CD4-positive, alpha-beta T cell treated with Interleukin-15 for 4 hours (primary cell): ENCODE measurements at places on chromosomes 4 and X.
A peak's percentile ranks its signal among the peaks of the same experiment; 100 is the strongest.

- no peak for DNase-seq
Measured at GRCh38 chrX:88244066-88244465, 503.0 kb upstream of the CPXCR1 start.

GRCh38 chr4:24330573-24330972 is 253.8 kb downstream of the DHX15 start:
- no peak for DNase-seq

DNA sequence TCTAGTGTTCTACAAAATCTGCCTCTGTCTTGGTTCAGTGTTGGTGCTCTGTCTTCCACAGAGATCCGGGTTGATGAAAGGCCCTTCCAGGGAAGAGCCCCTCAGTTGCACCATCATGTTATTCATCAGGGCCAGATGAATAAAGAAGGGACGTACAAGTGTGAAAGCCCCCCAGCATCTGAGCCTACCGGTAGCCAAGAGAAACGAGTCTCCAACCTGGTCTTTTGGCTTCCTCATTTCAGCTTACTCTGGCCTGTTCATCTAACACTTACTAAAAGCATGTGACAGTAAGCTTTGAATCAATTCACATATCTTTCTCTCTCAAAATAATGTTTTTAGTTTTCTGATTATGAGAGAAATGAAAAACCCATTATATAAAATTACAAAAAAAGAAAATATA is 19.2 kb downstream of the MEPE start:
- DNase-seq, result no peak

DNA sequence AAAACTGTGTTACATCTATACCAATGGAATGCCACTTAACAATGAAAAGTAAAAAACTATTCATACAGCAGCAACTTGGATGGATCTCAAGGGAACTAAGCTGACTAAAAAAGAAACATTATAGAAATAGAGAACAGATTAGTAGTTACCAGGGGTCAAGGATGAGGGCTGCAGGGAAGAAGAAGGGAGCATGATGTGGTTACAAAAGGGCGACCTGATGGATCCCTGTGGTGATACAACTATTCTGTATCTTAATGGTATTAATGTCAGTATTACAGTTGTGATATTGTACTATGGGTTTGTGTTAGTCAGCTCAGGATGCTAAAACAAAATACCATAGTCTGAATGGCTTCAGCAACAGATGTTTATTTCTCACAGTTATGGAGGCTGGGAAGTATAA is 190.7 kb downstream of the ZNF674 start:
- no peak for DNase-seq

- no peak for DNase-seq
Measured at GRCh38 chr4:123506011-123506695, 109.6 kb downstream of the SPRY1 start.

DNA sequence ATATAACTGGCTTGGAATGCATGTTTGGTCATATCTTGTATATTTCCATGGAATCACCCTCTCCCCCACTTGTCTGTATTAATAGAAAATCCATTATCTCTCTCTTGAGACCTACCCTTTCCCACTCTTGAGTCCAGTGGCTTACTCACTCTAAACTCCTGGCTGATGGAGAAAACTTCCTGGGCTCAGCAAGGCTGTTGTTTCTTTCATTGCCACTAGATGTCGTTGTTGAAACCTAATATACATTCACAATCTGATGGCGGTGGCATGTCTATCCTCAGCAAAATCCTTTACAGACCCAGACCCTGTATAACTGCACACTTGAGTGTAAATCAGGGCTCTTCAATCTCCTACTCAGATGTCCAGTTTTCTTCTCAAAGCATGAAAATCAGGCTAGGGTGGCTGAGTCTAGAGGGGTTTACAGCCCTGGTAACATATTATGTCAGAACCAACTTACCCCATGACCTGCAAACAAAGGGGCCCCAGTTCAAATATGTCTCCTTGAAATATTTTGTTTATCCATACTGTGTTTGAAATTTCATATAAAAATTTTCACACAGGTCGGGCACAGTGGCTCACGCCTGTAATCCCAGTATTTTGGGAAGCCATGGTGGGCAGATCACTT is 70.0 kb upstream of the FAM241A start:
- DNase-seq, result peak; percentile 52

GRCh38 chrX:43949669-43950068 is 23.5 kb downstream of the NDP start:
- DNase-seq, result peak; percentile 3

DNA sequence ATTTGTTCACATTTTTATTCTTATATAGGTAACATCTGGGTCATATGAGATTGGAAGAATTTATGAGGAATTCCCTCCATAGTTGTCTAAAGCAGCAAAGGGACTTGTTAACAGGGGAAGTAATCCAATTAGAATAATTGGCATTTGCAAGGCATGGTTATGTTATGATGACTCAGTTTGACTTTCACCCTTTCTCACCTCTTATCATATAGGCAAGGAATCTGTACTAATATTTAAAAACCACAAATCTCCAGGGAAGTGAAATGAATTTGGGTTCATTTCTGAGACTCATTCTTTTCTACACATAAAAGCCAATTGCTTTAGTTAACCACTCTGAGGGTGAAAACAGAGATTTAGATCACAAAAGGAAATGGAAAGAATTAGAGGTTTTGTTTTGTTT is 281.5 kb upstream of the DKK2 start:
- no peak for DNase-seq

DNA sequence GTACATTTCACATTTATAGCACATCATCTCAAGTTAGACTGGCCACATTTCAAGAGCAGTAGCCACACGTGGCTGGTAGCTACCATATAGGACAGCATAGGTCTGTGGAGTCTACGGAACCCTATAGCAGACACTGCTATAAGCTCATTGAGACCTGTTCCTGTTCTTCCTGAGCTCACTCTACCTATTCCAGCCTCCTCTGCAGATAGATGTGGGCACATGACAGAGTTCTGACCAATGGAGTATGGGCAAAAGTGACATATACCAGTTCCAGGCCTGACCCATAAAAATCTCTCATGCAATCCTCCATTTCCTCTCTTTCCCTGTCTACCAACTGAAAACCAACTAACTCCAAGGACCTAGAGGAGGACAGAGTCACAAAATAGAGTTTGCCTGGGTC is 3.5 kb upstream of the HDAC6 start:
- no peak for DNase-seq

DNA sequence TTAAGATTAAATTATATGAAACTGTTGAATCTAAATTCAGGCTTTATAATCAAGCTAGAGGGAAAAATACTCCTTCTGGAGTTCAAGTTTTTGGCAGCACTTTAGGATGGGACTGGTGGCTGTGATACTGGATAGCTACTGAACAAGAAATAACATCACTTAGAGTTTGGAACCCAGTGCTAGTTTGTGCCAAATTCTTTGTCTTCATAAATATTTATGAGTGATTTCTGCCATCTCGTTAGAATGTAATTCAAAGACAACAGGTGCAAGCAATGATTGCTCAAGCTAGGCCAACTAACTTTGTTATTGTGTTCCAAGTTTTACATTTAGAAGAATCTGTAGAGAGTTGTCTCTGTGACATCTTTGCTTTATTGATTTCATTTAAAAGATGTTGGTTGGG is 417.9 kb downstream of the FAT4 start:
- DNase-seq, result no peak

DNA sequence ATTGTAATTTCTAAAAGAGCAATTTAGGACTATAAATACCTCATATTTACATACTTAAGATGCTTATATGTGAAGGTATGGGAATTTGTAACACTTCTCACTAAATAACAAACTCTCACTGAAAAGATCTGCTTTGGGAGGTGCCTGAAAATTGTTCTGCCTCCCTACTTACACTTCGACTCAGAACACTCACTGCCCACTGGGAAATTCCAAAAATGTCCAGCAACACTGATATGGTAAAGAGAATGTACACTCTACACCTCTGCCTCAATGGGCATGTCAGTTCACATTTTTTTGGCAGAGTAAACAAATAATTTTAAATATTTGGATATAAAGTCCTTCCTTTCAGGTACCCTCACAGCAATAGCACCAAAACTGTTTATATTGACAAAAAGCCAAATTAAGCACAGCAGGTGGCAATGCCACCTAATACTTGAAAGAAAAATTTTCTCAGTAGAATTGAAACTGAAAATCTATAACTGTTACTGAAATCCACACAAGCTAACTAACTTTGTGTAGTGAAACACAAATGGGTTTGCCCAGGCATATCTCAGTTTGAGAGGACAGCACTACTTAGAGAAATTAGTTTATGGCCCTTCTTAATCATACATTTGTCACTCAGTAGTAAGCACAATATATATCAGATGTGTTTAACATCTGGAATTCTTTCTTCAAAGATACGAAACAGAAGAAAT is 67.1 kb downstream of the PRDM5 start:
- DNase-seq, result no peak

DNA sequence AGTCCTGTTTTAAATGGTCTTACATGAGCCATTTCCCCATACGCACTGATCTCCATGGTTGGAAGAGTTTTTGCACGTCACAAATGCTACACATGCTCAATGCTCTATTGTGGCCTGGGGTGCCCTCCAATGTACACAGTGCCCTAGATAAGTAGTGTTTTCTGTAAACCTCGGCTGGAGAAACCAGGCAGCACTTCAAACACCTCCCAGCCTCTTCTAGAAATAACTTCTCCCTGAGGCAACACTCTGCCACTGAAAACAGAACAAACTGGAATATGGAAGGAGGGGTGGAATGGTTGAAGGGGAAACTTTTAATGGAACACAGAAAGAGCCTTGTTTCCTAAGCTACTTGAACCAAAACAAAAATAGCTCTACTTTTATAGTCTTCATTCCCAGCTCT is 123.9 kb upstream of the CBR4 start:
- no peak for DNase-seq

- no peak for DNase-seq
Measured at GRCh38 chr4:13537011-13537831, 7.1 kb downstream of the NKX3-2 start.

DNA sequence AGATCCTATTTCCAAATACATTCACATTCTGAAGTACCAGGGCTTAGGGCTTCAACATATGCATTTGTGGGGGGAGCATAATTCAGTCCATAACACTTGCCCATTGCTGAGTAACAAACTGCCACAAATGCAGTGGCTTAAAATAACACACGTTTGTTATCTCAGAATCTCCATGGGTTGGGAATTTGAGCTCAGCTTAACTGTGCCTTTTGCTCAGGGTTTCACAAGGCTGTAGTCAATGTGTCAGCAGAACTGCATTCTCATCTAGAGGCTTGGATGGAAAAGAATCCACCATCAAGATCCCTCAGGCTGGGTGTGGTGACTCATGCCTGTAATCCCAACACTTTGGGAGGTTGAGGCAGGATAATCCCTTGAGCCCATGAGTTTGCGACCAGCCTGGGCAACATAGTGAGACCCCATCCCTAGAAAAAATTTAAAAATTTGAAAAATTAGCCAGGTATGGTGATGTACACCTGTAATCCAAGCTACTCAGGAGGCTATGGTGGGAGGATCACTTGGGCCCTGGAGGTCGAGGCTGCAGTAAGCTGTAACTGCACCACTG is 25.8 kb upstream of the TBL1X start:
- DNase-seq, result no peak

GRCh38 chr4:26141911-26142638 is 178.7 kb upstream of the RBPJ start:
- DNase-seq, result no peak

DNA sequence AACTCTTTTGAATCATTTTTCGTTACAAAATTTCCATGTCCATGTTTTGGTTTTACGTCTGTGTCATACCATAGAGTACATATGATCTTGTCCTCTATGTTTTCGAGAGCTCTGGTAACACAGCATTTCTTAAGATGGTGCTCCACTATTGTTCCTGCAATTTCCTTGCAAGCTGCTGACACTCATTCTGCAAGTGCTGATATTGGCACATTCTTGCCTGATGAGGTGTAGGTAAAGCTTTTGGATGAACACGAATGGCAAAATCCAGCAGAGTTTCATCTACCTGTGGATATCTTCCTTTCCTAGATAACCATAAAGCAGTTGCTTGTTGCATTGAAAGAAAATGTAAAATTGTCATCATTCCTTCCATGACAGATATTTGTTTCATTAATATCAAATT is 41.3 kb downstream of the MAGEB17 start:
- DNase-seq, result no peak

DNA sequence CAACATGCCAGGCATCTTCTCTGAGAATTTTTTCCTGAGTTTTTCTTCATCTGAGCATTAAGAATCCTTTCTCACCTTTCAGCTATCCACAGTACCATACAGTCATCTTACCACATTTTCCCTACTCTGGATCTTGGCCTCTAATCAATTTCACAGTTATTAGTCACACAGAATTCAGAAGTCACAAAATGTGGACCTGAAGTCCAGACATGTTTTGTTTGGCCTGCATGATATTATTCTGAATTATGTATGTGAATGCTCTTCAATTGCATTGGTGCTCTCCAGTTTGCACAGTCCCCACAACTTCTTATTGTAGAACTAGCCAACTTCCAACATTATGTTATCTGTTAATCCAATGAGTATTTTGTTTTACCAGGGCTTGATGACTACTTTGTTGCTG is 102.3 kb upstream of the GRIA3 start:
- no peak for DNase-seq

DNA sequence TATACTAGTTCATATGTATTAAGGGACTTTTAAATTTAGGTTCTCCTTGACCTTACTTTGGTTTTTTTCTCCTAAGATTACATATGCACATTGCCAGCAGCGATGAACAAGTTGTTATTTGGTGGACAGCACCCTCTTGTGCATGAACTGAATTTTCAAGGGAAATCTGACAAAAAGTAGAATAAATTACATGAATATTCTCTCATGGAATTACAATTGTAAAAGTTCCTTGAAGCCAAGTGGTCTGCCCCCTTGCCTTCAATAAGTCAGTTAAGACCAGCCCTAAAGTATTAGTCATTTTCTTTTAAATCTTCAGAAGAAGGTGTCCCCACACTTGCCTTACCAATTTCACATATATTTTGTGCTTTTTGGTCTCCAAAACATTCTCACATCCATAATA is 30.7 kb upstream of the SMARCA5 start:
- DNase-seq, result no peak

DNA sequence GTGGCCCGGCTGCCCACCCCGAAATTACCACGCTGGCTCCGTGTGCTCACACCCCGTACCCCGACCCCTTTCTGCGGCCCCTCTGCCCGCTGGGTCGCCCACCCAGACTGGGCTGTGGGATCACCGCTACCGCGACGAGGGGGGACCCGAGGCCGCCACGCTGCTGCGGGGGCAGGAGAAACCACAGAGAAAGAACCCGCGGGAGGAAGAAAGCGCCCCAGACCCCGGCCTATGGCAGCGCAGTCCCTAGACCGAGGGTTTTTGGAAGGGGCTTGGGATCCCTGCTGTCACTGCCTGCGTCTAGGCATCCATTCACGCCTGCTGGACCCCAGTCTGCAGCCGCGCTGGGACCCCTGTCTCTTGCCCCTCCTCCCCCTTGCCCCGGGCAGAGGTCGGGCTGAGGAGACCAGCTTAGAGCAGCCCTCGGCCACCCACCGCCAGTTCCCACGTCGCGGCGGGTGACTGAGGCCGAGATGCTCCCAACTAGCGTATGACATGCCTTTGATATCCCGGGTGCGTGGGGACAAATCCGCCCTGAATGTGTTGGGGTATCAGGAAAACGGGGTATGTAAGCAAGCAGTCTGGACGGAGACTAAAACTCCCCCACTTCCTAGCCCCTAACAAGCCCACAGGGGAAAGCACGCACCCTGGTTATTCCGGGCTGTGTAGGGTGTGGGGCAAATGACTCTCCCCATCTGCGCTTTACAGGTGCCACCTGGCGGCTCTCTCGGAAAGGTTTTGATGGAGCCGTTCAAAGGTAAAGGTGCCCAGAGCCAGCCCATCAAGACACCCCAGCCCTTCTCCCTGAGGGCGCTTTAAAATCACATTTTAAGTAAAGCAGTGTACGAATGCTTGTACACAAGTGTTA is 862 bp upstream of the INPP4B start:
- peak; percentile 72 for DNase-seq
